ENCODE measurements at places on chromosomes 1 and 21.

DNA sequence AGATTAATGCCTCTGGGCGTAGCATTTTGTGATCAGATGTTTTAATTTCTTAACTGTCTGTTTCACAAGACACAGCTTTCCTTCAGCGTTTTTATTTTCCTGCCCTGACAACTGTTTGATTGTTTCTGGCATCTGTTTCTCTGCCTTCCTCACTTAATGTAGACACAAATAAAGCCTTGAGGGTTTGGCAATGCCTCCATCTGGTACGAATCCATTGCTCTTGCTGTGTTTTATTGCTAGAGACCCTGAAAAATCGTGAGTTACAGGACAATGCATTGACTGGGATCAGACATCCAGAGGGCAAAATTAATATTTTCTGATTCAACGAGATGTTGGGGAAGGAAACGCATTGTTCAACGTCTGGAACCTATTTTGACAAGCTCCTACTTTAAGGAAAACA, 363.5 kb downstream of the MRPL39 start:
- DNase-seq: no peak

DNA sequence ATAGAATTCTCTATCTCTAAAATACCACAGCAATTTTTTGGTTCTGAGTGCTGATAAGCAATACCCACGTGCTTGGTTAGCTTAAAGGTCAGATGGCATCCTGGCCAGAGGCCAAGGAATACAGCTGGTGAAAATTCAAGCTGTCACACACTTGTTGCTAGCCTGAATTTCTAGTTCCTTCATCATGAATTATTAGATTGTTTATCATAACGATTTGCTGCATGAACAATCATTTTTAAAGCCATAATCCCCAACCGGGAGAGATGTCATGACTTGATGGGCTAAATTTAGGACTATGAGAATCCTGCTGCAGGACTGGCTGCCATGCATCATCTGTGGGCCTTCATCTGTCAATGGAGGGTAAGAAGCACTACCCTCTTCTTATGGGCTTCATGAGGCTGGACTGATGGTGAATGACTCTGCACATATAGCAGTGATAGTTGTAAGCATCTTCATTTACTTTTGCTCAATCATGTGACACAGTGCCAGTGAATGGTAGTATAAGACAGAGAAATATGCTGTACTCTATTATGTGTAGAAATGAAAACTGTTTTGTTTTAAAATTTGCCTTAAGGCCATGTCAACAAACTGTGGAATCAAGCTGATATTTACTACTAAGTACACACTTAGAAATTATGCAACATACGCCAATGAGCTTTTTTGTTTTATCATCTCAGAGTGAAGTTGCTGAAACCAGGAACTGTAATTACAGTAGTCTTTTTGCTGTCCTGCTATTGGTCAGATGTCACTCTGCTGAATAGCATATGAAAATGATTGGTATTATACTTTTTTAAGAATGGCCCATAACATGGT, 80.5 kb upstream of the RALGPS2 start:
- no peak for DNase-seq

DNA sequence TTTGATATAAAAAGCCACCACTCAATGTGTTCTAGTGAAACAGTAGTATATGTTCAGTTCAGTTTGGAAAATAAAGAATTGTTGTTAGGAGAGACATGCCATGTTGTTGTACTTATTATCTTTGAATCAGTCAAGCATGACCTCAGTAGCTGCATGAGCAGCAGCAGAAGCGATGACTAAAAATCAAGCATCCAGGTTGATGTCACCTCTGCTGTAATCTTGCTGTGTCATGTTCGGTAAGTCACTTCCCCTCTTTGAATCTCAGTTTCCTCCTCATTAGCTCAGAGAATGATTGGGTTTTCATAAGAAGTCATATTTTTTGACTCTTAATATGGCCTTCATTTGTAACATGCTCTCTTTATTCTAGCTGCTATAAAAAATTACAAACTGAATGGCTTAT, 428.4 kb upstream of the B3GALT2 start:
- no peak for DNase-seq

DNA sequence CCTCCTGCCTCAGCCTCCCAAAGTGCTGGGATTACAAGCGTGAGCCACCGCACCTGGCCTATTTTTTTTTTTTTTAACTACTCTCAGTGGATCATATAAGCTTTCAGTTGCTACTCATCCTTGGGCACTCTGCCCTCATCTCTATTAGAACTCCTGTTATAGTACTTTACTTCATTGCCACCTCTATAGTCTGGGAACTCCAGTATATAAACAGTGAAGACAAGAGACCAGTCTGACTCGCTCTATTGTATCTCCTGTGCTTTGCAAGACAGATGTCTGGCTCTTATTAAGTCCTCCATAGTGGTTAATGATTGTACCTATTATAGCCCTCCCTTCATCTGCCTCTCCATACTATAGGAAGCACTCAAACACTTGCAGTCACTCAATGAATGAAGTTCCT, 15.1 kb downstream of the KHDRBS1 start:
- DNase-seq: no peak

GRCh38 chr21:34883491-34884271, 165.4 kb downstream of the RUNX1 start:
- DNase-seq: no peak

- no peak for DNase-seq
These were observed 94.9 kb upstream of the VANGL1 start for GRCh38 chr1:115546846-115547245.

- DNase-seq: peak; percentile 6
These were observed 21.5 kb downstream of the FGGY start for GRCh38 chr1:59318271-59318860.

Data from GOT3 (cell line).